ENCODE measurements at places on chromosomes 11 and 22. TPM values are rescaled to one million over a fixed set of nuclear protein-coding genes. Genes with fewer than 3 reads are reported as not detected.

PNPLA3 gene
- 0.33 TPM for total RNA-seq

GRCh38 chr22:37068859-37069258, 17.3 kb downstream of the KCTD17 start:
- DNase-seq, result no peak

HOATZ gene
- total RNA-seq, result not detected

PANX3 gene
- not detected for total RNA-seq

Measured in activated B cell treated with CpG ODN at 0.5 μM for 24 hours (primary cell).